ENCODE measurements at places on chromosomes 5 and 9. TPM values are rescaled to one million over a fixed set of nuclear protein-coding genes. Genes with fewer than 3 reads are reported as not detected.

- DNase-seq: no peak
Measured at GRCh38 chr5:158033724-158034123, 174.8 kb upstream of the CLINT1 start.

DNA sequence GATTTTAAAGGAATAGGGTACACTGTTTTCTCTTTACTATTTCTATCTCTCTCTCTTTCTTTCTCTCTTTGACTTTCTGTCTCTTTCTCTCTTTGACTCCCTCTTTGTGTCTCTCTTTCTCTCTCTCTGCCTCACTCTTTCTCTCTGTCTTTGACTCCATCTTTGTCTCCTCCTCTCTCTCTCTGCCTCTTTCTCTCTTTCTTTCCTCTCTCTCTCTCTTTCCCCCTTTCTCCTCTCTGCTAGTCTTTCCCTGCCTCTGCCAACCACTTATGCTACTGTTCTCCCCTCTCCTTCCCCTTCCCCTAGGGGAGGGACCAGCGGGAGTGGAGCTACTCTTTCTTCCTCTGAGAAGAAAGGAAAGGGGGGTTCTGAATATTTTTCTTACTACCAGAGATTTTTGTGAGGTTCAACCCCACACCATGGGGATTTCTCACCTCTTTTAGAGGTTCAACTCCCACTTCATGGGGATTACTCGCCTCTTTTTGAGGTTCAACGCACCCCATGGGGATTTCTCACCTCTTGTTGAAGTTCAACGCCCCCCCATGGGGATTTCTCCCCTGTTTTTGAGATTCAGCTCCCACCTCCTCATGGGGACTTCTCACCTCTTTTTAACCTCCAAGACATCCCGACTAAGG is 309.9 kb downstream of the NR3C1 start:
- DNase-seq: no peak

DNA sequence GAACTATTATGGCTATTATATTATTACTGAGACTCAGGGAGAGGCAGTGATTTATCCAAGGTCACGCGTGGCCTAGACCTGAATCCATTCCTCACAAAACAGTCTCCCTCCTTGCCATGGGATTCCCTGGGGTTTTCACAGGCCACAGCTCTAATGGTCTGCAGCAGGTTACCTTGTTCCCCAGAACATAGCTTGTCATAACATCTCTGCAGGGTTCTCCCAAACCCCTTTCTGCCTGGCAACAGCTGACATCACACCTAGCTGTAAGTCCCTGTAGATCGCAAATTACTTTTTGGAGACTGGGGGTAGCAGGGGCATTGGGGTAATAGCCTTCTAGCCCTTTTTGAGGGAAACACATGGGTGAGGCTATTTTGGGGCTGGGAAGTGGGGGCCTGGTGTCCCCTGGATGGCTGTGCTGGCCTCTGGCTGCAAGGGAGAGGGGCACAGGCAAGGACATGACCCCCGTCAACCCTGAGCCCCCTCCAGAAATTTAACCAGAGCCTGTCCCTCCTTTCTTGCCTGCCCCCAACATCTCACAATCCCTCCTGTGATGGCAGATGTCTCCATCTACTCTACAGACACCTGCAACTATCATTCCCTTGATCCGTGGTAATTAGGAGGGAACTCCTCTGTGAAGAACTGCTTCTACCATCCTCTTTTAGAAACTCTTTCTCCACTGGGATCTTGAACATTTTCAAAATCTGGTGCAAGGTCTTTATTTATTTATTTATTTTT is 1.3 kb downstream of the CD74 start:
- DNase-seq: no peak

DNA sequence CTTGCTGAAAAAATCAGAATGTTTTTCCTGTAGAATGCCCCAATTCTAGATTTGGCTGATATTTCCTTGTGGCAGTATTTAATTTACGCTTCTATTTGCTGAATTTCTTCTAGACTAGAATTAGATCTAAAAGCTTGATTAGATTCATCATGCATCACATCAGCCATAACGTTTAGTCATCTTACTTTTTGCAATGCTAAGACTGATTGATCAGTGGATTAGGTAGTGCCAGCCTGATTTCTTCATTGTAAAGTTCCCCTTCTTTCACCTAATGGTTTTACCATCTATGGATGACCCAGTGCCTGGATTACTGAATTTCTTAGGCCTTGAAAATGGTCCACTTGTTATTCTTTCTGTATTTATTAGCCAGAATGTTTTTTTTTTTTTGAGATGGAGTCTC is 83.9 kb downstream of the PBX3 start:
- no peak for DNase-seq

DNA sequence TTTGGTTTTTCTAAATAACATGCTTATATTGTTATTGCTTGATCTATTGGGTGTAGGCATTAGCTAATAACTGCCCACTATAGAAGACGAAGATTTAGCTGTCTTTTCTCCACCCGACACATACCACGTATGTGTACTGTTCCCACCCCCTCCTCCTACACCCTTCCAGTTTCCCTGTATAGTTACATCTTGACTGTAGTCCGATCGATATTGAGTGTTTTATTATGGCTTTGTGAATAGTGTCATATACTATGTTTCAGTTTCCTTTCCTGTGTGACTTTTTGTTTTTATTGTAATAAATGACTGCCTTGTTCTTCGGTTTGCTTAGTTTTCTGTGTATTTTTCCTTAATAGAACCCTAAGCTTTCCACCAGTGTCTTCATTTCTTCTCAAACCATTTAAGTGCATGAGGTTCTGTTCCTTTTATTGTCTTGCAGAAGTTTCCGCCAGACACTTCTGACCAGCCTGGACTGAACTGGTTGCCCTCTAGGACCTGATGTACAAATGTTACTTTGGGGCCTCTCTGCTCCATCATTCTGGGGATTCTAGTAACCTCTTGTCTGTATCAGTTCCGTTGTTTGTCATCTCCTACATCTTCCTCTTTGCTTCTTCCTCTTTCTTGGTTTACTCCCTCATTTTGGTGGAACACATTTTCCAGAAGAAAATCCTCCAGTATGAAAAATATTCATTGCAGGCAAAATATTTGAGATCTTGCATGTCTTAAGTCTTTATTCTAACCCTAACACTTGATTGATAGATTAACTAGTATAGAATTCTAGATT is 61.8 kb downstream of the PRKACG start:
- DNase-seq: no peak

GRCh38 chr5:95591490-95591901 is 28.4 kb upstream of the GPR150 start:
- no peak for DNase-seq

The CLPTM1L gene
- total RNA-seq: 128 TPM

All from A673 (cell line).